Activated CD4-positive, alpha-beta T cell treated with anti-CD3 and anti-CD28 coated beads, Interleukin-2, amount 50 U/mL, for 4 hours (primary cell): ENCODE measurements at places on chromosomes 7 and 10.

- no peak for DNase-seq
Measured at GRCh38 chr10:51023636-51024035, 50.7 kb upstream of the PRKG1 start.

- DNase-seq: no peak
Measured at GRCh38 chr7:274266-274665, 15.7 kb upstream of the FOXL3 start.

DNA sequence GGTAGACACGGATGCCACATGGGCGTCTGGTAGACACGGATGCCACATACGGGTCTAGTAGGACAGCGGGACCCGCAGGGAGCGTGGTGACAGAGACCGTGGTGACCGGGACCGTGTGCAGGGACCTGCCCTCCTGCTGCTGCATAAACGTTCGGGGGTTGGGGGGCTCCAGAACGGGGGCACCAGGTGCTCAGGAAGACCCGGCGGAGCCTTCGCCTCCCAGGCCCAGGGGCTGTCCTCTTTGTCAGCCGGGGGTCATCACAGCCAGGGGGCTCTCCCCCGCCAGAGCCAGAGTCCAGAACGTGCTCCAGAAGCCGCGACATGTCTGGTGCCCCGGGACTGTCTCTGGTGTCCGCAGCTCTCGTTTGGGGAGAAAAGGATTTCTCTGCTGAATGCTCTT, 69.2 kb upstream of the ADGRA1 start:
- no peak for DNase-seq

DNA sequence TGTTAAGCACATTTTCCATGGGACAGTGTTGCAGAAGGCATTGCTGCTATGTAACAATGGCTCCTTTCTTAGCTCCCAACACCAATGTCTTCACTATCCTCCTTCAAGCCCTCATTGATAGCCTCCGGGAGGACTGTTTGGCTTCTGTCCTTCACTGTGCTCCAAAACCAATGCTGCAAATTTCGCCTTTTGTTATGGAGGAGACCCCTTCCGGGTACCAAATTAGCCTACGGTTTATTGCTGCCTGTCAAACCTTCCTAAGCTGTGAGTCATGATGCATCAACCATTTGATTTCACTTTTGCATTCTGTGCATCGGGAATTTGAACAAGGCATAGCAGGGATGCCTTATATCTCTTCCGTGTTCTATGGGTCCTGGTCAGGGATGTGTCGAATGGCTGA, 432.9 kb downstream of the GATA3 start:
- DNase-seq: no peak

- DNase-seq: no peak
Measured at GRCh38 chr10:21170216-21170615, 273.1 kb upstream of the NEBL start.

GRCh38 chr7:14436878-14437277, 447.4 kb upstream of the ETV1 start:
- DNase-seq: no peak

DNA sequence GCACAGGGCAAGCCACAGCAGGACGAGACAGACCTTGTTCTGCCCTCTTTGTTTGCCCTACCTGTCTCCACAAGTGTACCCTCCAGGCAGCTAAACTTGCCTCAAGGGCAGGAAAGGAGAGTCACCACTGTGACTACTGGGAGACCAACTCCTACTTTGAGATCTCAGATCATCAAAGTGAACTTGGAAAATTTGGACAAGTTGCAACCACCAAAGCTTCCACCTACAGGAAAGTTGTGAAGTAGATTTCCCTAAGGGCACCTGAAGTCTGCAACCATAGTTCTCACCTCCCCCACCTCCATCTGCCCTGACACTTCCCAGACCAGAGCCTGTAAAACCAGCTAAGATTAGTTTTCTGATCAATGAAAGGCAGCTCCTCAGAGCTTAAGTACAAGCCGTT, 2.5 kb upstream of the WDR91 start:
- DNase-seq: no peak

DNA sequence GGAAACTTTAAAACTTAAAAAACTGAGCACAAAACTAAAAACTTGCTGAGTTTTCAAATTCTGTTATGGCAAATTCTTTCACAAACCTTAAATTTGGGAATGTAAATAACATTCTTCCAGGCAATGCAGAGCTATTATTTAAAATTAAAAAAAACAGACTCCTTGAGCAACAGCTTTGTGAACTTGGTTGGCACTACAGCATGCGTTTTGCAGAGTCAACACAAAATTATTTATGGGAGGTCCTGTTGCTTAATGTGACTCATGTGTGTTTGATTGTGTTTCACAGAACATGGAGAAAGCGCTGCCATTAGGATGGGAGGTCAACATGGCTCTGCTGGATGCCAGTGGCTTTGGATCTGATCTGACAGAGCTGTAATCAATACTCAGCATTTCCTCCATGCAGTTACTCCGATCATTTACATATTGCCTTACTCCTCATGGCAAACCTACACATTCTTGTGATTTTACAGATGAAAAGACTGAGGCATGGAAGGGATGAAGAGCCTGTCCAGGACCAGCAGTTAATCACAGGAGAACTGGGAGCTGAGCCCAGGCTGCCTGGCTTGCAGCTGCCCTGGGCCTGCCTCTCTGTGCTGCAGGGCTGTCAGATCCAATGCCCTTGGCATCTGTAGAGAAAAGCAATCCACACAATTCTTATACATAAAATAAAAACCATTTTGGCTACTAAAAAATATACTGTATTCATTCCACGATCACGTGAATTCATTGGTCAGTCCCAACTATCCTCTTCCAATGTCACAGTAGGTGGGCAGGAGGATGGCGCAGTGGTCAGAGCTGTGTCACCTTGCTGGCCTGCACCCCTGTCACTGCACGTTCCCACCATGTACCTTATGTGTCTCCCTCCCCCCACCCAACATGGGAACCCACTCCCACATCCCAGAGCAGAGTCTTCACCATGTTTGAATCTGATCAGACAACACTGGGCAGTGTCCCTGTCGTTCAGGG, 200.9 kb downstream of the CXCL12 start:
- DNase-seq: no peak

- no peak for DNase-seq
Measured at GRCh38 chr10:129040377-129040776, 426.7 kb upstream of the MGMT start.

GRCh38 chr7:76189276-76189675, 12.4 kb upstream of the SRRM3 start:
- no peak for DNase-seq

- no peak for DNase-seq
Measured at GRCh38 chr7:127383123-127383835, 9.2 kb downstream of the ZNF800 start.

- no peak for DNase-seq
Measured at GRCh38 chr7:36717586-36717985, 6.7 kb downstream of the AOAH start.

- no peak for DNase-seq
Measured at GRCh38 chr7:5662828-5663227, 118.6 kb downstream of the RNF216 start.

- DNase-seq: no peak
Measured at GRCh38 chr10:62708569-62708968, 96.0 kb upstream of the ADO start.

DNA sequence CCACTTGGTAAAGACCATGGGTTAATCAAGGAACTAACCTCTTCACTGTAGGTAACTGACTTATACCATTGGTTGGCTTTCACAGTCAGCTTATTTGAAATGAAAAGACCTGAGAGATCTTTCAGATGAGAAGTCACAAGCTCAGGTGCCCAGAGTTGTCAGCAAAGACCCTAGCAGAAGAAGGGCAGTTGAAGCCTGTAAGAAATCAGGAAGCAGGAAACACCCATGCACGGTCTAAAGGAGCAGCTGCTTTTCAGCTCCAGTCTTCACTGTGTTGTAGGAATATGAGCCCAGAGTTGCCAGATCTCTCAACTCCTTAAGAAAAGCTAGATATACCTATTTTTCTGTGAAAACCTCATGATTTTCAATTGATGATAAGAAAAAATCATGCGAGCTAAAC, 130.0 kb downstream of the ARID5B start:
- no peak for DNase-seq

GRCh38 chr7:96407427-96407826, 85.5 kb upstream of the SLC25A13 start:
- no peak for DNase-seq

DNA sequence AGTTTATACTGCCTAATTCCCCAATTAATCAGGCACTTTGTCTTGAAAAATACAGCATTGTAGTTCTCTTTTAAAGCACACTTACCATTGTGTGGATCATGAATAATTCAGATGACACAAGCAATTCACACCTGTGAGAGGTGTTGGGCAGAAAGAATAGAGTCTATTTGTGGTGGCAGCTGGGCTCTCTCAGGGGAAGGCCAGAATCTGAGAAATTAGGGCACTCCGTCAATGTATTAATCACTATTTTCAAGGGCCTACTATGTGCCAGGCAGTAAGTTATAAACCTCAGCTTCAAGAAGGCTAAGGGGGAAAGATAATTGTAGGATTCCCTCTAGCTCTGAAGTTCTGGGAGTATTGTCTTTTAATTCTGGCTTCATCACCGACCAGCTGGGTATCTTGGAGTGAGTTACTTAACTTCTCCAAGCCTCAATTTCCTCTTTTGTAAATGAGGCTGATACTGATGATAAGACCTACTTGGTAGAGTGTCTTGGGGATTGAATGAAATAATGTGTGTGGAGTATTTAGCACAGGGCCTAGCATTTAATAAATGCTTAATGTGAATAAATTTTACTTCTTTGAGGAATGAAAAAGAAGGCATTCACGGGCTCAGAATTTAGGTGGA, 2.5 kb downstream of the CHN2 start:
- no peak for DNase-seq

DNA sequence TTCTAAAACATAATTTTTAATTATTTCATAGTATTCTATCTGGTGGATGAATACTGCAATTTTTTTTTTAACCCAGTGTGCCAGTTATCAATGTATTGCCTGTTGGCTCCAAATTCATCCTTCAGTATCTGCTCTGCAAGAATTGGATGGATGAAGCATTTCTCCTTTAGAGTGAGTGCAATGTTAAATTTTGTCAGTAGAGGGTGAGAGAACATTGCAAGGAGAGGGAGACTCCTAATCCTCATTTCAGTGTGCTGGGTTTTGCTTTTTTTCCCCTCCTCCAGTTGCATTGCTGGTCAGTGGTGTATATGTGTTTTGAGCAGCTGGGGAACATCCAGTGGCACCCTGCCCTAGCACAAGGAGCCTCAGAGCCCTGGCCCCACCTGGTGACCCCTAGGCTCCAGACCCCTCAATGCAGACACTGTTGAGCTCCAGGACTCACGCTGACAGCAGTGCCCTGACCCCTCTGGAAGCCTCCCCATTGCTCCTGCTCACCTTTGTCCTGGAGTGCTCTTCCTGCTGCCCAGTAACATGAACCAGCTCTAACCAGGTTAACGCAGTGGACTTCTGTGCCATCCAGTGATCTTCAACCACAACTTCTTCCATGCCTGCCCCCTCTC, 199.4 kb downstream of the USP6NL start:
- DNase-seq: no peak

DNA sequence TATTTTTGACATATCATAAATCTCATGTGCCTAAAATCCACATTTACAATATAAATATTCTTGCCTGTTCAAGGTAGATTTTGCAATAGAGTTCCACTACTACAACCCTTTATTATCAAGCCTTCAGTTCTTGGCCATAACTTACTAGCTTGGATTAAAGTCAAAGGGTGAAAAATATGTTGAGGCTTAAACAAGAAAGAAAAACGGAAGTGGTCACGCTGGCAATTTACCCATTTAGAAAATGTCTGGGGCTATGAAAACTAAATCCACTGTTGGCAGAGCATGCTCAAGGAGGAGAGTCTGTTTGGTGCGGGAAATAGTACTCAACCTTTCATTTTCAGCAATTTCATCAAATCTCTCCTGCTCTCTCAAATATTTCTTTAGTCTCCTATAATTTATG, 209.8 kb upstream of the RHOBTB1 start:
- DNase-seq: no peak

GRCh38 chr7:76074972-76075370, 27.1 kb downstream of the MDH2 start:
- DNase-seq: no peak

GRCh38 chr7:6020371-6021286, 10.5 kb upstream of the ANKRD61 start:
- no peak for DNase-seq

DNA sequence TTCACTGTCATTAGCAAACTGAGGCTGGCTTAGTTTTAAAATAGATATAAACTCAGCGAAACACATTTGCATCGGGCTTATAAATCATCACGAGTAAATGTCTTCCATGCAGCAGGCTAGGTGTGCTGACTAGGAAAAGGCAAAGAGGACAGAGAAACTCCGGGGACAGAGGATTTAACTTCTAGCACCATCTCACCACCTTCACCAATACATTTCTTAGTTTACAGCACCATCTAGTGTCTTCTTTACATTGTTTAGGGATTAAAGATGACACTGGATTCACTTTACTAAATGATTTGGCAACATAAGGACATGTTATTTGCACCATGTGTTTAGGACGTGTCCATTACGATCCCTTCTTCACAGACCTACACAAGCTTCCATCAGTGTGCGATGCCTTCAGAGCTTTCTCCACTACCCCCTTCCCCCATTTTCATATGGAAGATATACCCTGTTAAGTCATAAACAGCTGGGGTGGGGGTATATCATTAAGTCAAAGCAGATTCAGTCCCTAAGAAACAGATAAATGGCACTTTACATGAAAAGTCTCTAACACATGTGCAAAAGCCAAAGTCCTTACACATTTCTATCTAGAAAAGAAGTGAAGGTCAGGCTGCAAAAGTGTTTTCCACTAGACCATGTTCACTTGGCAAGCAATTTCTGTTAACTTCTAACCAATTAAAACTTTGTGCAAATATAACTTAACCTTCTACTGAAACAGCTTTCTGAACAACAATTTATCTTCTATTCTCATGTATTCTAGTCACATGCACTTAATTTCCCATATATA, 103.3 kb downstream of the GRB10 start:
- DNase-seq: no peak

DNA sequence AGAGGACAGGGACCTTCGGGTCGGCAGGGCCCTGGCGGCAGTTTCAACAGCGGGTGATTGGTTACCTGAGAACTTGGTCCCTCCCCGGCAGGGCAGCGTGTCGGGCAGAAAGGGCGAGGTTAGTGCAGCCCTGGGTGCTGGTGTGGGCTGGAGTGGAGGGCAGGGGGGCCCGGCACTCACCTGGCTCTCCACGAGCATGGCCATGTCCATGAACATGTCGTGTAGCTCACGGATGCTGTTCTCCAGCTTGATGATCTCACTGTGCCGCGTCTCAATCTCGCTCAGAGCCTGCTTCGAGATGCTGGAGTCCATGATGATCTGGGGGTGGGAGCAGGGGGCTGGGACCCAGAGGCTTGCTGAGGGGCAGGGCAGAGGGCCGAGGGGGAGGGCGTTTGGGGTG, 16.8 kb downstream of the STX1A start:
- no peak for DNase-seq

GRCh38 chr7:153406486-153406872, 645.7 kb upstream of the DPP6 start:
- no peak for DNase-seq

DNA sequence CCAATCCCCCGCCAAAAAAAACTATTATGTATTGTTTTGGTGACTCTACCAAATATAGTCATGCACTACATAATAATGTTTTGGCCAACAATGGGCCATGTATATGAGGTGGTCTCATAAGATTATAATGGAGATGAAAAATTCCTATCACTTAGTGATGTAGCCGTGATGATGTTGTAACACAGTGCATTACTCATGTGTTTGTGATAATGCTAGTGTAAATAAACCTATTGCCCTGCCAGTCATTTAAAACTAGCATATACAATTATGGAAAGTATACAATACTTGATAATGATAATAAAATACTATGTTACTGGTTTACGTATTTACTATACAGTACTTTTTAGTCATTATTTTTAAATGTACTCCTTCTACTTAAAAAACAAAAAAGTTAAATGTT, 101.5 kb downstream of the SLC25A40 start:
- DNase-seq: no peak

GRCh38 chr7:45007571-45008328, 7.7 kb downstream of the CCM2 start:
- no peak for DNase-seq
